Activated CD4-positive, alpha-beta T cell treated with anti-CD3 and anti-CD28 coated beads for 1 hour (primary cell): ENCODE measurements at places on chromosomes 1 and 21.

DNA sequence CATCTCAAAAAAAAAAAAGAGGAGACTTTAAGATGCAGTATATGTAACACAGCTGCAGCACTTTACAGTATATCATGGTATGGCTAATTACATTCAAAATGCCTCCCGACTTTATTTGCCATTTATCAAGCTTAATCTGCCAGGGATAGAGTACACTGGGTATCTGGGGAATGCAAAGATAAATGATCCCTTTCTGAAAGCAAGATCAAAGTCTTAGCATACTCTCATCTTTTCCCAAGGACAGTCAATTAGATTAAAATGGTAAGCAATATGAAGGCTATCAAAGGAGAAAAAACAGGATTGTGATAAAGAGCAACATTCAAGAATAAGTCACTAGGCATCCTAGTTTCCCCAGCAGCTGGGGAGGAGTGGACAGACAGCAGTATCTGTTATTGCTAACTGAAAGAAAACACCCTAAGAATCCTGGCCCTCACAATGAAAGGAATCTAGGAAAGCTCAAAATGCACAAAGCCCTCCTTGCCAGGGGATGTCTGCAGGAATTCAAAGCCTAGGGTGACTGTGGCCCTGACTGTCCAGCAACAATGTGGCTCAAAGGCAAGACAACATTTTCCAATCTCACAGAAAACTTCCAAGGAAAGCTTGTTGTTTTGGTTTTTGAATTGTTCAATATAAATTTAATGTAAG is 56.7 kb upstream of the RAP1GAP start:
- DNase-seq: no peak

GRCh38 chr1:102186536-102186935 is 189.8 kb upstream of the OLFM3 start:
- DNase-seq: no peak

- DNase-seq: no peak
These were observed 64.2 kb downstream of the CYYR1 start for GRCh38 chr21:26508903-26509302.

DNA sequence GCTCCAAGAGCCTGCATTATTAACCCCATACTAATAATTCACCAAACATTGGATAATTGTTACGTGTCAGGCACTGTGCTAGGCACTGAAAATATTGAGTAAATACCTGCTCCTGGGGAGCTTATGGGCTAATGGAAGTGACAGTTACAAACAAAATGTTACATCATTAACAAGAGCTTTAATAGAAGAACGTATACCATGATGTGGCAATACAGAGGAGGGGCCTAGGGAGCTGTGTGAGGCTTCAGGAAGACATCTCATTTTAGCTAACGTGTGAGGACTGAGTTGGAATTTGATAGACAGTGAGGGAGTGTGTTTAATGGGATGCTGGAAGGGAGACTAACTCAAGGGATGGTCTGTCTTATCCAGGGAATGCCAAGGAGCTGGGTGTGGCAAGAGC is 16.5 kb upstream of the TSPAN2 start:
- no peak for DNase-seq

DNA sequence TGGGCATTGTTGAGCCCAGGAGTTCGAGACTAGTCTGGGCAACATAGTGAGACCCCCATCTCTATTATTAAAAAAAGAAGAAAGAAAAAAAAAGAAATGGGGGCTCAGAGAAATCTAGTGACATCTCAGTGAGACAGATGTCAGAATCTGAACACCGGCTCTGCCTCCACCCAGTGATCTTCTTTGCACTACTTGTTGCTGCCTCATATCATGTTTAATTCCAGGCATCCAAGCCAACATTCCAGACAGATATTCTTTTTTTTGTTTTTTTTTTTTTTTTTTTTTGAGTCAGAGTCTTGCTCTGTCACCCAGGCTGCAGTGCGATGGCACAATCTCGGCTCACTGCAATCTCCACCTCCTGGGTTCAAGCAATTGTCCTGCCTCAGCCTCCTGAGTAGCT is 5.0 kb upstream of the ARL8A start:
- DNase-seq: no peak

DNA sequence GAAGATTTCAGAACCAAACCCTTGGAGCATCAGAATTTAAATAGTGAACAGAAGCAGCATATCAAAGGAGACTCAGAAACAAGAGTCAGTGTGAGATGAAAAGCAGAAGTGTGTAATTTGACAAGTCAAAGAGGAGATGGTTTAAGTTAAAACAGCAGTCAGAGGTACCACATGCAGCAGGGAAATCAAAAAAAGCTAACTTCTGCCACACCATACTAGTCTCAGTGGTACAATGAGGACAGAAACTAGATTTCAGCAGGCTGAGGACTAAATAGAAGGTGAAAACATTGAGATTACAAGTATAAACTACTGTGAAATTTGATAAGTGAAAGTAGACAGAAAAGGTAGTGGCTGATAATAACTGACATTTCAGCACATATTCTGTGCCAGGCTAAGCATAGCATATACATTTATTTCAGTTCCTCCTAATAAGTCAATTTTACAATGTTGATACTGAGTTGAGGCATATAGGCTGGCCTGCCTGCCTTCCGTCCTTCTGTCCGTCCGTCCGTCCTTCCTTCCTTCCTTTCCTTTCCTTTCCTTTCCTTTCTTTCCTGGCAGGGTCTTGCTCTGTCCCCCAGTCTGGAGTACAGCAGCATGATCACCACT is 12.6 kb downstream of the SUCO start:
- DNase-seq: no peak

DNA sequence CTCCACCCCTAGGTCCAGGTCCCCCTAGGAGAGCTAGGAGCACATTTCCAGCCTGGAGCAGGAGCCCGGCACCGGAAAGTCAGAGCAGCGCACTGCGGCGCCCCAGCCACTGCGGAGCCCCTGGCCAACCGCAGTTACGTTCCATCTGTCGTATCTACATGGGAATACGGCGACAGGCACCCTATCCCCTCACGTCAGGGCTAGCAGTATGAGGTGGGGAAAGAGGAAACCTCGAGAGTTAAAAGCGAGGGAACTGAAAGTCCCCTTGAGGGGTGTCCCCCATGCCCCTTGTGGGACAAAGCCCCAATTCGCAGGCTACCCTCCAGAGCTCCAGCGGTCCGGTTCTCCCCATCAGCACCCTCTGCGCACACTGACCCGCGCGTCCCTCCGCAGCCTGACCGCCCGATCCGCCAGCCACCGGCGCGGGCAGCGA is 995 bp downstream of the COLGALT2 start:
- DNase-seq: no peak

GRCh38 chr1:210633140-210633539 is 304.4 kb downstream of the HHAT start:
- DNase-seq: no peak

DNA sequence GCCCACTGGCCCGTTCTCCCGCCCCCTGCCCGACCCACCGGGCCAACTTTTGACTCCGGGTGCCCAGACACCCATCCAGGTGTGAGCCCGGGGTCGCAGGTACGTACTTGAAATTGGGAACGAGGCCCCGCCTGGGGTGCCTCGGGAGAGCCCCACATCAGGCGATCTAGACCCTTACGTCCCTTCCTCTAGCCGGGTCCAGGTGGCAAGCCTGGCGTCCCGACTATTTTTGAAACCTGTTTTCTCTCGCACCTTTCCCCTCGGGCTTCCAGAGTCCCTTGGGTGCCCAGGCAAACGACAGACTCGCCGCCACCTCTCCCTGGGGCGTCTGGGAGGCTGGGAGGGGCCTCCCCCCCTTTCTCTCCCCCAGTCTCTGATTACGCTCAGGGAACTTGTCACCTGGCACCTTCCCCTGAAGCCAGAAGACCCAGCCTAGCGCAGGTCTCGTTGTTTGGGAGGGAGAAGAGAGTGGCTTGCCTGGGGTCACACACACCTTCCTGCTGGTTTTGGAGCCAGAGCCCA is 898 bp downstream of the LDLRAP1 start:
- DNase-seq: no peak

DNA sequence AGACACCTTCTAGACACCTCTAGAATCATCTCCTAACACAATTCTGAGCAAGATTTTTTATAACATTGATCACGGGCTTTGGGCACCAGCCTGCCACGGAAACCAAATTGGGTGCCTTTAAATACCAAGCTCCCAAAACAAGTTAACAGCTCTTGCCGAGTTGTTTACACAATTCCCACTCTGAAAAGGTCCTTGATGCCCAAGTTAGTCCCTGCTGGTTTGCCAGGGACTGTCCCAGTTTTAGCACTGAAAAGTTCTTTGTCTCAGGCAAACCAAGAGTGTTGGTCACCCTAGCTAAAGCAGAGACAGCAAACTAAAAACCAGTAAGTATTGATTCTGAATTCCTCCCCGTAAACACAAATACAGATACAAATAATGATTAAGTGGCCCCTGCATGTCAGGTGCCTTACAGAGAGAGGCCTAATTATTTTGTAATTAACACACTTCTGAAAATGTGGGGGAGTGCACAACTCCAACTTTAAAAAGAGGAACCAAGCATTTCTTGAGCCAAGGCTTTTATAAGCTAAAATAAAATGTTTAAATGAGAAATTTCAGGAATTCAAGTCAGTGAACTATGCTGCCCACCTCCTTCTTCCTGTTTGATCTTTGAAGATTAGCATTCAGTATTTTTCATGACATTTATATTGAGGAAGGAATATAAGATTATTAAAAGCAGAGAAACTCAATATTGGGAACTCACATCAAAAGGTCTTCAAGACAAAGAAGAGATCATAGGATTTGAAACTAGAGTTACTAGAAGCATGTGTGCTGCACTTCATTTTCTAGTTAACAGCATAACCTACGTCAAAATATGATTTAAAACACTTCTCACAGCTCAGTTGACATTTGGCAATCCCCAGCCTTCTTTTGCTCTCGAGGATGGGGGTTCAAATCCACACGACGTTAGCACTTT is 9.0 kb upstream of the UBE2U start:
- no peak for DNase-seq

DNA sequence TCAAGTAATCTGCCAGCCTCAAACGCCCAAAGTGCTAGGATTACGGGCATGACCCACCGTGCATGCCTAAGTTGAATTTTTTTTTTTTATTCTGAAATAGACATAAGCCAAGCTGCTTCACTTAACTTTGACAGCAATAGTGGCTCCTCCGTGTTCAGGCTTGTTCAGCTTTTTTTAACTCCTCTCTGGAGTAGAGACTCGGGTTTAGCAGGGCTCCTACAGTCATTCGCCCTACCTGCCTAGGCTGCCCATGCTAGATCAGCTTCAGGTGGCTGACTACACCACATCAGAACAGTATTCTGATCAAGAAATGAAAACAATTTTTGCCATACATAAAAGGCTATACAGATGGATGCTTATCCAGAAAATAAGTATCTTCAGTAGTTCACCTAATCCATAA is 14.7 kb downstream of the ARID4B start:
- DNase-seq: no peak

DNA sequence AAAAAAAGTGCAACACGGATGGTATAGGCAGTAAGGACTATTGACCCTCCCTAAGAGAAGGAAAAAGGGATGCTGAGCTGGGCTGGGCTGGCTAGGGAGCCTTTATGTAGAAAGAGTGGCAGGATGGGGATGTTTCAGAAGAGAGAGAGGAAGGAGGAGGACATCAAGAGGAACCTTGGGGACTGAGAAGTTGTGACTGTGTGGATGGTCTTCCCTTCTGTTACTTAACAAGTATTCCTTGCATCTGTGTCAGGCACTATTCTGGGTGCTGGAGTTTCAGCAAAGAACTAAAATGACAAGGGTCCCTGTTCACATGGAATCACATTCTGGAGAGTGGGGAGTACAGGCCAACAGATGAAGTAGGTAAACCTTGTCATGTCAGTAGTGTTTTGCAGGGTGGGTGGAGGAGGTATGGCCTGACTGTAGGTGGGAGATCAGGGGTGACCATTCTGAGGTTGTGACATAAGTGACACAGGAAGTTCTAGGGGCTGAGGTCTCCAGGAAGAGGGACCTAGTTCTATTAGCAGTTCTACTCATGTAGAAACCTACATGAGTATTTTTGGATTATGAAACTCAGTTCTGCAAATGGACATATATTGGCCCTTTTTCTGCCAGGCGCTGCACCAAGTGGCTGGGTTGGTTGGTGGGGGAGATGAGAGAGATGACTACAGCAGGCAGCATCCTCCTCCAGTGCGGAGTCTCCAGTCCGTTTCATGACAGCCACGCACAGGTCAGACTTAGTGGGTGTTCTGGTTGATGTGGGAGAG is 53.8 kb downstream of the PRDM2 start:
- DNase-seq: no peak

- no peak for DNase-seq
These were observed 459.7 kb downstream of the KIF26B start for GRCh38 chr1:245614476-245614875.

DNA sequence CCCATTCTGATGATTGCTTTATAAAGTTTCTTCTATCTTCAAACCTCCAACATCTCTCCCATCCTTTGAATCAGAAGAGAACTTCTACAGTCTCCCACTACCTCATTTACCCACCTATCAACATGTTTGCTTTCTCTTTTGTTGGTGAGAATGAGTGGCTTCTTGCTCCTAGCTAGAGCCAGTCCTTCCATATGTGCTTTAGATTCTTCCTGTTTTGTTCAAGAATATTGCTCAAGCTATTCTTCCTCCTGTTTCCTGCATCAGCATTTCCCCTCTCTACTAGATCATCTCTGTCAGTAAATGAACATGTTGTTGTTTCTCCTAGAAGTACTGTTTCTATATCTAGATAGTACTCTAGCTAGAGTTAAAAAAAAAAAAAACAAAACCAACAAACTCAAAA is 6.3 kb downstream of the ATF6 start:
- no peak for DNase-seq

GRCh38 chr1:3418600-3418999 is 35.9 kb upstream of the ARHGEF16 start:
- DNase-seq: no peak

DNA sequence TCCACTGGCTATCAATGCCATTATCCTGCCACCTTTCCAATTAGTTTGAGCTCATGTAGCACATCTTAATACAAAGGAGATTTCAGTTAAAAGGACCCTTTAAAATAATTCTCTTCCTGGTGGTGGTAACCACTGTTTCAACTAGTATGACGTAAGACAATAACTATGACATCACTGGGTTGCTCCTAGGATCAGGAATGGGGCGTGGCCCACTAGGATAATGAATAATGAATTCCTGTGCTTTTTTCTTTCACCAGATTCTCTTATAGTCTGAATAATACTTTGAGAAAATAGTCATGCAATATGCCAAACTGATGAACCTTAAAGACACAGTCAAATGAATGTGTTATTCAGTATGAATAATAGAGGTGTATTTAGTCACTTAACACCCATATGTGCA is 10.6 kb upstream of the KIFAP3 start:
- DNase-seq: no peak

- DNase-seq: no peak
These were observed 8.5 kb downstream of the CGN start for GRCh38 chr1:151519667-151520066.

- DNase-seq: no peak
These were observed 4.1 kb downstream of the CRYZ start for GRCh38 chr1:74728736-74729135.

DNA sequence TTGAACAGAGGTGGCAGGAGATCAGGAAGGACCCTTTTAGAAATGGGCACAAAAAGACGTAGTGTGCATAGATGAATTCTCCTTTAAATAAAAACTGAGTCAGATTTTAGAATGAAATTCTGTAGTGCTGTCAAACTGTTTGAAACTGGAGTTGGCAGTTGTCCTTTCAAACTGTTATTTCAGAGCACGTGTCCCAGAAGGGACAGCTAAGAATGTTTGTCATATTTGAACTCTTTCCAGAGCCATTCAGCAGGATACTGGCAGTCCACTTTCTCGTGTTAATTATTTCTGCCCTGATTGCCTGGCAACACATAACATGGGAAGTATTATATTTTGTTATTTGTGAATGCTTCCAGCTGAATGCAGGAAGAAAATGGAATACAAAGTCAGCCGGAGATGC is 212.3 kb upstream of the DPYD start:
- DNase-seq: no peak
